ENCODE measurements at places on chromosomes 4 and X. TPM values are rescaled to one million over a fixed set of nuclear protein-coding genes. Genes with fewer than 3 reads are reported as not detected.

Gene DRD5
- not detected for total RNA-seq

Gene GABRA4
- not detected for total RNA-seq

Gene ZBED1
- total RNA-seq, result 58.3 TPM

Gene CXCL8
- 32.4 TPM for total RNA-seq

Gene ZNF711
- 8.9 TPM for total RNA-seq

Gene FAM199X
- total RNA-seq, result 11.7 TPM

Gene ATOH1
- not detected for total RNA-seq

Gene SLC9B1
- total RNA-seq, result 1.8 TPM

Gene DRP2
- not detected for total RNA-seq

GRCh38 chrX:130726661-130727060 lies 176.3 kb downstream of the ENOX2 start:
- no peaks in the 10 kb centered on the region for H3K27me3 ChIP-seq
- H3K27ac ChIP-seq, result no peak overlapping the region
- DNase-seq, result no peak
- no peaks in the 10 kb centered on the region for H3K4me1 ChIP-seq
- H3K36me3 ChIP-seq, result no peaks in the 10 kb centered on the region

DNA sequence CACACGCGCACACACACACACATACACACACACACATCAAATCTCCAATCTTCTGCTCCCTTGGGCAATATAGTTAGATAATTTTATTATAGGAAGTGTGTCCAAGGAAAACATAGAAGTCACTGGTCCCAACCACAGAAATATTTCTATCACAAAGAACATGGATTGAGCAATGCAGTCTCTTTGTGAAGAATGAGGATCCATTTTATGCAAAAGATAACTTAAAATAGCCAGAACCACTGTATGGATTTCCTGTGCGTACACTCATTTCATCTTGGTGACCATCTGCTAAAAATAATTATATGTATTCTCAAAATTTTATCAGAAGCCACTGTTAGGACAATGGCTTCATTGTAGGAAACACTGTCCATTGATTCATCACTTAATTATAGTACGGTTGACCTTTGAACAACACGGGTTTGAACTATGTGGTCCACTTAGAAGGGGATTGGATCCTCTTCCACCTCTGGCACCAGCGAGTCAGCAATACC lies 169.6 kb upstream of the MXRA5 start:
- no peaks in the 10 kb centered on the region for H3K27me3 ChIP-seq
- peaks cover 40% of the 10 kb centered on the region for H3K4me1 ChIP-seq
- peak overlapping the region; percentile 48 for H3K27ac ChIP-seq
- DNase-seq, result no peak

GRCh38 chr4:41644288-41644914 lies 104.1 kb downstream of the PHOX2B start:
- no peak overlapping the region for H3K27ac ChIP-seq
- H3K4me1 ChIP-seq, result no peaks in the 10 kb centered on the region
- peaks cover 48% of the 10 kb centered on the region for H3K27me3 ChIP-seq
- H3K36me3 ChIP-seq, result no peaks in the 10 kb centered on the region
- no peak for DNase-seq

DNA sequence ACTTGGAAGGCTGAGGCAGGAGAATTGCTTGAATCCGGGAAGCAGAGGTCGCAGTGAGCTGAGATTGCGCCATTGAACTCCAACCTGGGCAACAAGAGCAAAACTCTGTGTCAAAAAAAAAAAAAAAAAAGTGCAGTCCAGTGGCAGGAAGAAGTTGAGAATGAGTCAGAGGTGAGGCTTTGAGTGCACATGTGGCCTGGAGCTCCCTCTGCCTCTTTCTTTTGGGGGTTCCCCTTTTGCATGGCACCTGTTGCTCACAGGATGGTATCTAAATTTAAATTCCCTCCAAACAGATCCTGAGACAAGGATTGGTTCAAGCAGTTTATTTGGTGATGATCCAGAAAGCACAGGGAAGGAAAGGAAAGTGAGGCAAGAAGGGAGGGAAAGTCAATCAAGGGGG lies 151.4 kb upstream of the STX18 start:
- no peak for DNase-seq
- H3K27ac ChIP-seq, result no peak overlapping the region
- H3K27me3 ChIP-seq, result no peaks in the 10 kb centered on the region
- H3K36me3 ChIP-seq, result no peaks in the 10 kb centered on the region
- H3K4me1 ChIP-seq, result peaks cover 24% of the 10 kb centered on the region
- H3K4me3 ChIP-seq, result no peak overlapping the region

- H3K4me1 ChIP-seq, result no peaks in the 10 kb centered on the region
- no peak overlapping the region for H3K27ac ChIP-seq
- no peak for DNase-seq
- H3K4me3 ChIP-seq, result no peak overlapping the region
- no peaks in the 10 kb centered on the region for H3K36me3 ChIP-seq
Measured at GRCh38 chr4:154485127-154485773, 6.3 kb downstream of the DCHS2 start.

DNA sequence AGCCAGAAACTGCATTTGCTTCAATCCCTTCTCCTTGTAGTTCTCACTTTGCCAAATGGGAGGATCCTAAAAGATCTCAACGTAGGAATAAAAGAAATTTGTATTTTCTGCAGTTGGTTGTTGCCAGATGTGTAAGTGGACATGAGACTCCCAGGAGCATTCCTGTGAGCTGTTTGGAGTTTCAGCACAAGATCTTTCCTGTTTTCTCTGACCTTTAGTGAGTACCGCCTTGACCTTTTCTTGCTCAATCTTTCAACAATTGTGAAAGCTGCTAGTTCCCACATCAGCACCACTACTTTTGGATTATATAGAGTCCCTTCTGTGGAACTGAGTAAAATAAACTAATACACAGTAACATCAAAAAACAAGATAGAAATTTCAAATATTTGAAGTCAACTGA lies 683.8 kb upstream of the PABPC4L start:
- no peak for DNase-seq
- no peaks in the 10 kb centered on the region for H3K4me1 ChIP-seq
- no peak overlapping the region for H3K4me3 ChIP-seq
- H3K27me3 ChIP-seq, result no peaks in the 10 kb centered on the region
- no peaks in the 10 kb centered on the region for H3K36me3 ChIP-seq
- no peak overlapping the region for H3K27ac ChIP-seq

GRCh38 chr4:121307445-121308327 lies 73.1 kb downstream of the QRFPR start:
- H3K36me3 ChIP-seq, result no peaks in the 10 kb centered on the region
- no peak overlapping the region for H3K27ac ChIP-seq
- H3K4me3 ChIP-seq, result no peak overlapping the region
- DNase-seq, result no peak

DNA sequence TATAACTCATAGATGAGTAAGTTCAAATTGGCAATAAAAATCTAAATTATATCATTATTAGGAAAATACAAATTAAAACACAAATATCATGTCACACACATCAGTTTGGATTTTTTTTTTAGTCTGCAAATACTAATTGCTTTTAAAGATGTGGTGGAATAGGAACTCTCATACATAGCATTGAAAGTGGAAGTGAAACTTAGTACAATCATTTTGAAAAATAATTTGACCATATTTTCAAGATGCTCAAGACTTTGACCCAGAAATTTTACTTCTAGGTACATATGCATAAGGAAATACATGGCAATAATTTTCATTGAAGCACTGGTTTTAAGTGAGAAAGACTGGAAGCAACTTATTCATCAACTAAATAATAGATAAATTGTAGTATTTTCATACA lies 147.5 kb upstream of the SMIM31 start:
- no peak for DNase-seq
- no peak overlapping the region for H3K27ac ChIP-seq
- no peak overlapping the region for H3K4me3 ChIP-seq
- no peaks in the 10 kb centered on the region for H3K4me1 ChIP-seq

GRCh38 chr4:7198440-7199128 lies 6.2 kb downstream of the SORCS2 start:
- no peak for DNase-seq
- H3K27me3 ChIP-seq, result peaks cover 30% of the 10 kb centered on the region
- no peak overlapping the region for H3K27ac ChIP-seq

DNA sequence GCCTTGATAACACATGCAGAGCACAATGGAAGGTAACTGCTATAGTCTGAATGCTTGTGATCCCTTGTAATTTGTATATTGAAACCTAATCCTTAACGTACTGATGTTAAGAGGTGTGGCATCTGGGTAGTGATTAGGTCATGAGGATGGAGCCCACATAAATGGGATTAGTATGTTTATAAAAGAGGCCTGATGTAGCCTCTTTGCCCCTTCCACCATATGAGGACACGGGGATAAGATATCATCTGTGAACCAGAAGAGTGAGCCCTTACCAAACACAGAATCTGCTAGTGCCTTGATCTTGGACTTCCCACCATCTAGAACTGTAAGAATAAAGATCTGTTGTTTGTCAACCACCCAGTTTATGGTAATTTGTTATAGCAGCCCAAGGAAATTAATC lies 1074.2 kb upstream of the INTU start:
- no peak overlapping the region for H3K4me3 ChIP-seq
- H3K27ac ChIP-seq, result no peak overlapping the region
- no peak for DNase-seq
- peaks cover 2% of the 10 kb centered on the region for H3K4me1 ChIP-seq
- H3K36me3 ChIP-seq, result no peaks in the 10 kb centered on the region

GRCh38 chrX:47193475-47194193 lies at the start of gene UBA1:
TSS of gene UBA1 (plus strand) at chrX:47193829. CDS start at chrX:47198803, 4,974 bp downstream.
- H3K27ac ChIP-seq, result peak within 1 kb of the TSS; percentile 99
- peak; percentile 99 for DNase-seq
- peaks cover 62% of the 10 kb centered on the region for H3K4me1 ChIP-seq
- H3K36me3 ChIP-seq, result peaks cover 11% of the 10 kb centered on the region

DNA sequence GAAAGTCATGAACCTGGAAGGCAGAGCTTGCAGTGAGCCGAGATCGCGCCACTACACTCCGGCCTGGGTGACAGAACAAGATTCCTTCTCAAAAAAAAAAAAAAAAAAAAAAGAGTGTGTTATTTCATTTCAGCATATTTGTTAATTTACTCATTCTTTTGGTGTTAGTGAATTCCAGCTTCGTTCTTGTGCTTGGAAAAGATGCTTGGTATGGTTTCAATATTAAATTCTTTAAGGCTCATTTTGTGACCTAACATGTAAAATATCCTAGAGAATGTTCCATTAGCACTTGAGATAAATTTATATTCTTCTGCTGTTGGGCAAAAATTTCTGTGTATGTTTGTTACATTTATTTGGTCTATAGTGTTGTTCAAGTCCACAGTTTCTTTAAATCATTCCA lies 66.8 kb downstream of the SPIN3 start:
- no peak for DNase-seq
- H3K27ac ChIP-seq, result no peak overlapping the region
- H3K4me1 ChIP-seq, result no peaks in the 10 kb centered on the region

DNA sequence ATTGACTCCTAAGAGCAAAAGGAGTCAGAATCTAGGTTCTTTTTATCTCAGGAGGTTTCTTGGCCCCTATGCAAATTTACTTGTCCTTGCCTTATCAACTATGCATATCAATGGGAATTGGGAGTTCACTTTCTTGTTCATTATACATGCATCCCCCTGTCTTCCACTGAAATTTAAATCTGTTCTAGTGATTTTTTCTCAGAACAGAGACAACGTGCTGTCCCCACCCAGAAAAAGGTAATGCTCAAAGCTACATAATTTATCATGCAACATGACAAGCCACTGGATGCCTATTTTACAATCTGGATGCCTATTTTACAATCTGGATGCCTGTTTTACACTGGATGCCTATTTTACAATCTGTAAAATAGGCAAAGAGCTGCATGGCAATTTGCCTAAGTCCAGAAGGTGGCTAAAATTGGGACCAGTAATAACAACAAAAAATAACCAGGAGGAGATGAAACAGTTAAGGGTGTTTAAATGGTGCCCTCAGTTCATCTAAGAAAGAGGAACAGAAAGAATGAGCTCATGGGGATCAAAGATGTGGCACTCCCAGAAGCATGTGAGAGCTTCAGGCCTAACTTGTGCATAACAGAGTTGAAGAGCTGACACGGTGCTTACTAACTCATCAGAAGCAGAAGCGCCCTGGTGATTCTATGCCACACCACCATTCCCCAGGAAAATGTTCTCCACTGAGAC lies 537.8 kb upstream of the BOD1L1 start:
- H3K4me3 ChIP-seq, result no peak overlapping the region
- peaks cover 2% of the 10 kb centered on the region for H3K27me3 ChIP-seq
- DNase-seq, result no peak
- no peak overlapping the region for H3K27ac ChIP-seq
- no peaks in the 10 kb centered on the region for H3K36me3 ChIP-seq

DNA sequence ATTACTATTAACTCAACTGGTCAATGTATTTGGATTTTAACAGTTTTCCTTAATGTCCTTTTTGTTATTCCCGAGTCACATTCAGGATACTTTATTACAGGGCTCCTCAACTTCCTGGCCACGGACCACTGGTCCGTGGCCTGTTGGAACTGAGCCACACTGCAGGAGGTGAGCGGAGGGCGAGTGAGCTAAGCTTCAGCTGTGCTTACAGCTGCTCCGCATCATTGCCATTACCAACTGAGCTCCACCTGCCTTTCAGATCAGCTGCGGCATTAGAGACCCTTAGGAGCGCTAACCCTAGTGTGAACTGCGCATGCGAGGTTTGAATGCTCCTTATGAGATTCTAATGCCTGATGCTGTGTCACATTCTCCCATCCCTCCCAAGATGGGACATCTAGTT lies 591.7 kb downstream of the CCSER1 start:
- H3K27ac ChIP-seq, result no peak overlapping the region
- DNase-seq, result no peak

DNA sequence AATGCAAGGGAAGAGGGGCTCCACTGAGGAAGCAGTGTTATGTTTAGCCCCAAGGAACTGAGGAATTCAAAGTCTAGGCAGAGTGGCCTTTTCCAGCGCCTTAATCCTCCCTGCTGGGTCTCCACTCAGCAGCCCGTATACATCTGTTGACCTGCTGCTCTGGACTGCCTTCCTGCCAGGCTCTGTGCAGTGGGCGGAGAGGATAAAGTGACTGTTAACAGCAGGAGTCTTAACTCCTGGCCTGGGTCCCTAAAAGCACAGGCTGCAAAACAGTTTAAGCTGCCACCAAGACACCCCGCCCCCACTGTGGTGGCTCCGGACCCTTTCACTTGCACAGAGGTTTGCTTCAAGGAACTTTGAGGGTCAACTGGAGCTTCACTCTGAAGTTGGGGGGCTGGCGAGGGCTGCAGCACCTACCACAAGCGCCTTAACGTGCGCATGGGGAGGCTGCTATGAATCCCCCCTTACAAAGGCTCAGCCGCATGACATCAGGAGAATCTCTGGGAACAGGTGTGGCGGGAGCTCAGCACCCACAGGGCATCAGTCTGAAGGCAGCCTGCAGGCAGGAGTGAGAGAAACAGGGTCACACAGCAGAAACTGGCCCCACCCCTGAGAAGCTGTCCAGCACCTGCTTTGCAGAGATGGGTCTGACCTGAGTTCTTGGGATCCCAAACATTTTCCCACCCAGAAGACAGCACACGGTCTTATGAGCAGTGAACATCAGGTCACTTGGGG lies 358.2 kb upstream of the GATB start:
- no peak overlapping the region for H3K4me3 ChIP-seq
- DNase-seq, result no peak
- H3K27me3 ChIP-seq, result peaks cover 39% of the 10 kb centered on the region
- no peak overlapping the region for H3K27ac ChIP-seq
- H3K4me1 ChIP-seq, result no peaks in the 10 kb centered on the region
- H3K36me3 ChIP-seq, result no peaks in the 10 kb centered on the region

Measured in osteocyte (in vitro differentiated cells).